ENCODE measurements at places on chromosomes 16 and 17.

DNA sequence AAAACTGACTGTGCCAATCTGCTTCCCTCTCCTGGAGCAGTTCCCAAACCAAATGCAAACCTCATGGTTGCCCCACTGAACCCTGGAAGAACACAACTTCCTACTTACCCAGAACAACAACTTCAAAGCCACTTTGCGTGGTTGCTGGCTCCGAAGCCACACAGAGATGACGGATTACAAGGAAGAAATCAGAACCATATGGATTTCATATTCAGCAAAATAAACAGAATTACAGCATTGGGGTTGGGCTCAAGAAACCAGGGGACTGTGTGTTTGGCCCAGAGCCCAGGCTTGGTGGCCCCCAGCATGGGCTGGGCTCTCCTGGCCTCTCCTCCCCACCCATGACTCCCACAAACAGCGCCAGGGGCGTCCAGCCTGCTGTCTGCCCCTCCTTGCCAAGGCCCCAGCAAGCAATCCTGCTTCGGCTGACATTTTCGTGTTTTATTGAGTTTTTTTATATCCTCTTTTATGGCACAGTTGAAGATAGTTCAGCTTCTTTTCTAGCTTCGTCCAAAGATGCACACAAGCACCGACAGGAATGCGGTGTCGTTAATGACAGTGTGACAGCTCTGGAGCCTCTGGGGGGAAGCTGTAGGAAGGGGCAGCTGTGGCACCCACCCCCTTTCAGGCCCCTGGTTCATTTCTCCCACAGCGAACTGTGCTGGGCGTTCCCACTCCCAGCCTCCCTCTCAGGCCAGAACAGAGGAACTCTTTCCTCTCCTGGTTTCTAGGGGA, 137.1 kb downstream of the GAS7 start:
- DNase-seq: no peak

DNA sequence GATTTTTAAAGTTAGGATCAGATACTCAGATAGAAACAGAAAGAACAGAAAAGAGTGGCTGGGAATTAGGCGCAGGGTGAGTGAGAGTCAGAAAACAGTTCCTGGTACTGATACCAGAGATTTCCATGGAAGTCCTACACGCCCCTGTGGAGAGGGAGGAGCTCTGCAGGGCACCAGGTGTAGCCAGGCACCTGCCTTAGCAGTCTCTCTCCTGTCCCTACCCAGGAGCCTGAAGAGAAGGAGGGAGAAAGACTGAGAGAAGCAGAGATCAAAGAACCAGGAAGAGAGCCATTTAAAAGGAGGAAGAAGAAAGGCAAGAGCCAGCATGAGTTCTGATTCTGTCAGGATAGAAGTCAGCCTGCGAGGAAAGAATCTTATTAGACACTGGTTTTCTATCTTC, 65.0 kb downstream of the CBLN1 start:
- DNase-seq: no peak

- DNase-seq: no peak
These were observed 60.6 kb upstream of the CMIP start for GRCh38 chr16:81384006-81384405.

- no peak for DNase-seq
These were observed 132.1 kb downstream of the CLEC16A start for GRCh38 chr16:11076259-11077018.

GRCh38 chr16:49362230-49362629, 11.4 kb upstream of the C16orf78 start:
- no peak for DNase-seq

- no peak for DNase-seq
These were observed 29.8 kb upstream of the HOXB9 start for GRCh38 chr17:48655913-48656312.

DNA sequence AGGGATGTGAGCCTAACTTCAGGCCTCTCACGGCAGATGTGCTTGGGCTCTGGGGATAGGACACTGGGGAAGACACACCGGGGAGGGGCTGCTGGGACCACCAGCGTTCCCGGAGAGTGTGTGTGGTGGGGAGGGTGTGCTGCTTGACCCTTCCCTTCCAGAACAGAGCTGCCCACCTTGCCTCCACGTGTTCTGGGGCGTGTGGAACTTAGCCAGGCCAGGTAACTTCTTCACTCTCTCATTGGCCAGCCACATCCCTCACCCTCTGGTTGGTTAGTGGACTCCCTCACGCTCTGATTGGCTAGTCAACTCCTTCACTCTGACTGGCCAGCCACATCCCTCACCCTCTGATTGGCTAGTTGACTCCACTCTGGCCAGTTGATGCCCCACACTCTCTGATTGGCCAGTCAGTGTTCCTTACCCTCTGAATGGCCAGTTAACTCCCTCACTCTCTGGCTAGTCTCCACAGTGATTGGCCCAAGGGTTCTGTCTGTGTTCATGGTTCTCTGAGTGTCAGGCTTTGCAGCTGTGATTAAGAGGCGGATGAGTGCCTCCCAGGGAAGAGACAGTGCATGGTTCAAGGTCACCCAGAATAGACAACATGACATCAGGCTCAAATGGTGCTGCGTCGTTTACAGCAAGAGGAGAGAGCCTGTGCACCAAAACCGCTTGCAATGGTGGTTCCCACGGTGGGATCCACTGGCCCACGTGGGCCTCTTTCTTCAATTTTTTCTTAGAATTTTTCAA, 10.0 kb downstream of the TMEM235 start:
- DNase-seq: no peak

- DNase-seq: no peak
These were observed 537.9 kb upstream of the CDH11 start for GRCh38 chr16:65659758-65660157.

- DNase-seq: no peak
These were observed 19.3 kb upstream of the RBFOX3 start for GRCh38 chr17:79630126-79630525.

DNA sequence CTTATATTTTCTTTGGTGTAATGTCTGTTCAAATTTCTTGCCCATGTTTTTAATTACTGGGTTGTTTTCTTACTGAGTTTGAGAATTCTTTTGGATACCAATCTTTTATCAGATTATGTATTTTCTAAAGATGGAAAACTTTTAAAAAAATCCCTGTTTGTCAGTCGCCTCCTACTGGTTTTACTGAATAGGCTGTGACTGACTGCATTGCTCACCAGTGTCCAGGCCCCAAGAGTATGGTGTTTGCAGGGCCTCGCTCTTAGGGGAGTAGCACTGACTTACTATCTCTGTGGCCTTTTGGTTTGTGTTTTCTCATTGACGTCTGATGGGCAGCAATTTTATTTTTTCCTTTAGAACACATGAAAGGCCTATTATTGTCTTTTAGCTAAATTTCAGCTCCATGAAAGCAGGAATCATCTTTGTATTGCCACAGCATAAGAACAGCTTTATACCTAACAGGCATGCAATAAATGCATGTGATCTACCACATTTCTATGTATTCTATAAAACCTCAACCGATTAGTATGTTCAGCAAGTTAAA, 188.4 kb downstream of the AATF start:
- DNase-seq: no peak

DNA sequence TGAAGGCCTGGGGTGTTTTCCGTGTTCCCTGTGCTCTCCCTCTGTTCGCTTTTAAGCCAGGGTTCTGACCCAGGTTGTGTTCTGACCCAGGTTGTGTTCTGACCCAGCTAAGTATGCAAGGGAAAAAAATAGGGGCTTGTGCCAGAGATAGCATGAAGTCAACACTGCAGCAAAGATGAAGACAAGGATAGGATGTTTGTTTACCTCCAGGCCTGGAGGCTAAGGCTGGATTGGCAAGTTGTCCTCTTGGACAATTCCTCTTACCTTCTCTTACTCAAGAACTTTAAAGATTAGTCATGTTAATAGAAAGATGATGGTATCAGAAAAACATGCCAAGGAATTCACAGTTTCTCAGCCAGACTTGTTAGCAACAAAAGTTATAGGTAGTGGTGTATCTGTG, 19.4 kb downstream of the LYRM9 start:
- no peak for DNase-seq
